Stomach (tissue), 19 donors: ENCODE measurements at places on chromosomes 13 and 19. TPM values are rescaled to one million over a fixed set of nuclear protein-coding genes. Genes with fewer than 3 reads are reported as not detected.

Gene FPR2
- 0.58 TPM for total RNA-seq

Gene FAM216B
- not detected for total RNA-seq

Gene KL
- 4.0 TPM for total RNA-seq

Gene OR10H5
- not detected for total RNA-seq

Gene TBC1D17
- total RNA-seq: 10.5 TPM

Gene TINCR
- total RNA-seq: not detected

Gene CBLC
- 13.2 TPM for total RNA-seq

Gene SULT2B1
- not detected for total RNA-seq

Gene RNASEH2B
- total RNA-seq: 55.4 TPM

Gene PRSS57
- not detected for total RNA-seq

Gene RDH8
- not detected for total RNA-seq

Gene GARRE1
- total RNA-seq: 14.8 TPM

Gene AP3D1
- 110 TPM for total RNA-seq
